Pericardium fibroblast (primary cell): ENCODE measurements at places on chromosomes 16 and 17. TPM values are rescaled to one million over a fixed set of nuclear protein-coding genes. Genes with fewer than 3 reads are reported as not detected.

Gene SEPTIN1
- 0.51 TPM in 1 of 2 replicates, not detected in the other for total RNA-seq

Gene MYO15B
- total RNA-seq: 3.2 and 4.8 TPM in 2 replicates

Gene OR4D2
- not detected in 2 replicates for total RNA-seq

Gene MED1
- total RNA-seq: 14.6 and 19.3 TPM in 2 replicates

Gene PNMT
- total RNA-seq: 0.60 and 0.70 TPM in 2 replicates

Gene SRL
- total RNA-seq: 0.68 TPM in 1 of 2 replicates, not detected in the other

Gene NTN3
- total RNA-seq: 0.47 and 0.51 TPM in 2 replicates

Gene SMG1
- total RNA-seq: 13.2 and 22.4 TPM in 2 replicates

Gene SYNGR3
- total RNA-seq: 1.3 and 1.4 TPM in 2 replicates

Gene SLC13A2
- total RNA-seq: not detected in 2 replicates

Gene UTS2R
- total RNA-seq: 0.26 TPM in 1 of 2 replicates, not detected in the other

Gene CCL2
- 15.1 and 58.1 TPM in 2 replicates for total RNA-seq

Gene THUMPD1
- total RNA-seq: 26.6 and 29.4 TPM in 2 replicates

Gene CAVIN1
- total RNA-seq: 510 and 922 TPM in 2 replicates

Gene C16orf96
- 0.09 TPM in 1 of 2 replicates, not detected in the other for total RNA-seq

Gene GCGR
- not detected in 2 replicates for total RNA-seq

Gene PTX4
- 1.9 TPM in 1 of 2 replicates, not detected in the other for total RNA-seq

Gene MEOX1
- 0.34 TPM in 1 of 2 replicates, not detected in the other for total RNA-seq

Gene HSF4
- total RNA-seq: 9.8 and 16.9 TPM in 2 replicates

Gene PDP2
- total RNA-seq: 4.9 and 6.1 TPM in 2 replicates

Gene CNEP1R1
- total RNA-seq: 22.2 and 27.1 TPM in 2 replicates

Gene CD300E
- total RNA-seq: not detected in 2 replicates

Gene PLXDC1
- 0.09 and 0.70 TPM in 2 replicates for total RNA-seq

Gene PRPSAP2
- total RNA-seq: 23.9 and 113 TPM in 2 replicates

Gene PLD6
- total RNA-seq: 2.1 and 2.5 TPM in 2 replicates

Gene ADGRG3
- not detected in 2 replicates for total RNA-seq

Gene MMP28
- total RNA-seq: 8.5 and 12.9 TPM in 2 replicates

Gene TEKT3
- 0.09 TPM in 1 of 2 replicates, not detected in the other for total RNA-seq
